GM04504 (cell line): ENCODE measurements at places on chromosomes 7 and 10.
A peak's percentile ranks its signal among the peaks of the same experiment; 100 is the strongest.

DNA sequence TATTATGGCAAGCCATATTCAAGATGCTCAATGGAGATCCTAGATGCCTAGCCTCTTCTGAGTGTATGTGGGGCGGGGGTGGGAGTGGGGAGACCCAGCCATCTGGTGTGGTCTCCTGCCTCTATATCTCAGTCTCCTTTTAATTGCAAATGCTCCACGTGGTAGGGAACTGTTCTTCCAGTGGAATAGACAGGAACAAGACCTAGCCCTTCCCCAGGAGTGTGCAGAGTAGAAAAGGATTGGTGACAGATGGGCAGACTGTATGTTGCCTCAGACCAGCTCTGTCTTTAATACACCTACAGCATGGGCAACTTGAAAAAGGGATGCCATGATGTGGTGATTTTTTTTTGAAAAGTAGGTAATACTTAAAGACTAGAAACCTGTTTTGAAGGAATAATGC is 12.6 kb downstream of the CYP3A5 start:
- DNase-seq = no peak

DNA sequence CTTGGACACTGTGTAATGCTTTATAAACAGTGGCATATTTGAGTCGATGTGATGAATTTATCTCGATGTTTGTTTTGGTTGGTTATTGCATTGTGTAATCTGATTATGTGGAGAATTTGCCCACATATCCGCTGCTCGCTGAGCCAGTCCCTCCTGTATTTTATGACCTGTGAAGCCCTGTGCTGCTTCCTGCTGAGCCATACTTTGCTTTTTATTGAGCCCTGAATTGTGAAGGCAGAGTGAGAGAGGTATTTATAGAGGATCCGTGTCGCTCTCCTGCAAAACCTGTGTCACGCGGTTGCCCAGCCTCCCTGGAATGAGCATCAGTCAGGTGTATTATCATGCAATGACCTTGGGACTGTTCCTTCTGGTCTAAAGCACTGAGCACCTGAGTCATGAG is 253.7 kb downstream of the ARHGAP21 start:
- DNase-seq = no peak

- DNase-seq = peak; percentile 20
Measured at GRCh38 chr7:78924581-78924980, 528.9 kb downstream of the MAGI2 start.

- no peak for DNase-seq
Measured at GRCh38 chr10:114042895-114043531, 653 bp upstream of the ADRB1 start.

DNA sequence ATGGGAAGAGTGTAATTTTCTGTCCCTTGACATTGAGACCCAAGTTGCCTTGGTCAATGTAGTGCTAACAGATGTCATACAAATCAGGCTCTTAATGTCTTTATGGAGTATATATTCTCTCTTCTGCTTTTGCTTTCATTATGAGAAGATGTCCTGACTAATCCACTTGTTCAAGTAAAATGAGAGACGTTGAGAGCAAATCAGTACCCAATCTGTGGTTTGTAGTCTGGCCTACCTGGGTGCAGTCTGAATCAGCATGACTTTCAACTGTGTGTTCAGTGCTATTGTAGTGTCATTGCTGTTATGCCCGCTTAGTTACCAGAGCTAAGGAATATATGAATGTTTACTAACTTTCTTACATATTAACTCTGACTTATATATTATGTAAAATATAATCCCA is 612.4 kb downstream of the ANKRD7 start:
- no peak for DNase-seq

GRCh38 chr10:69710008-69710888 is 80.2 kb downstream of the FAM241B start:
- DNase-seq = no peak

DNA sequence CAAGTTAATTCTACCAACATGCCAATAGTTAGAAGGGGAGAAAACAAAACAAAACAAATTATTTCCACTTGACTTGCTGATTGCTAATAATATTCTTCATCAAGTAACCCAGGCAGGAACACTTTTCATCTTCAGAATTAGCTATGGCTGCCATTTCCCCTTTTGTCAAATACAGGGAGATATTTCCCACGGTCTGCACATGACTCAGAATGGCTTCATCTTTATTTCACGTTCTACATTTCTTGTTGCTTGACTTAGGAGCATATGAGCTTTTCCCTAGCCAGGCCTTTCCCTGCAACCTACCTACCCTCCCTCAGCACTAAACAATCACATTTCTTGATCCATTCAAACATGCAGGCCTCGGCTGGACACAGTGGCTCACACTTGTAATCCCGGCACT is 6.5 kb downstream of the CPVL start:
- no peak for DNase-seq

DNA sequence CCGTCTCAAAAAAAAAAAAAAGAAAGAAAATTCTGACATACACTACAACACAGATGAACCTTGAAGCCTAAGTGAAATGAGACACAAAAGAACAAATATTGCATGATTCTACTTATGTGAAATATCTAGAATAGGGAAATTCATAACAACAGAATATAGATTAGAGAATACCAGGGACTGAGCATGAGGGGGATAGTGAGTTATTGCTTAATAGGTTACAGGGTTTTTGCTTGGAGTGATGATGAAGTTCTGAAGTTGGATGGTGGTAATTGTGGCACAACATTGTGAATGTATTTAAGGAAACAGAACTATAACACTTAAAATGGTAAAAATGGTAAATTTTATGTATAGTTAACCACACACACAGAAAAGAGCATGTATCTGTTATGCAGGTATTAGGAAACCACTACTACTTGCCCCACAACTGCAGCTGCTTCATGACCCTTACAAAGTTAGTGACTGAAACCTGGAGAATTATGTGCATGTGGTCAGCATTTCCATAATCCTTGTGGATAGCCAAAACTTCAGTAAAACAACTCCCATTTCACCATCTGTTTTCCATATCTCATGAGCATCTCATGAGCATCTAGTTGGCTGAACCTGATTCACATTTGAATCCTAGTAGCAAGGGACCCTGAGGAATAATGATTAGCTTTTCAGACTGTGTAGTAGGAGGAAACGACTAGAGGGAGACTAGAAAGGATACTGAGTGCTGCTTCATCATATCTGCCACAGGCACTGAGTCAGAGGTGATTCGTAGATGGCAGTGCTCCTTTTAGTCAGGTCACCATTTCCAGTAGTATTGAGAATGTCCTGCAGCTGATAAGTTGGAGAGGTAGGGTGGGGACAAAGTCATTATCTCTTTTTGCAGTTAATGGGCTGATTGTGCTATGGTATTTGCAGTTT is 26.3 kb downstream of the SAMD8 start:
- peak; percentile 61 for DNase-seq

DNA sequence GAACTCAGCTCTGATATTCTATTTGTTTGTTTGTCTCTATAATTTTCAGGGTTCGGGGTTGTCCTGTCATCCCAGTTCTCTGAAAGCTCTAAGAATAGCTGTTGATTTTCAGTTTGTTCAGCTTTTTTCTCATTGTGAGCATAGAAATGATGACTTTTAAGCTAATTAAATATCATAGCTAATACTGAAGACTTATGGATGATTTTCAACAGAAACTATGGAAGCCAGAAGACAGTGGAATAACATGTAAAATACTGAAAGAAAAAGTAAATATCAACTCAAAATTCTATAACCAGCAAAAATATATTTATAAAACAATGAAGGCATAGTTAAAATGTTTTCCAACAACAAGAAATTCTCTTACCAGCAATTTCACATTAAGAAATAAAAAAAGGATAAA is 96.4 kb upstream of the ETV1 start:
- DNase-seq = no peak

- no peak for DNase-seq
Measured at GRCh38 chr10:95312257-95312656, 21.5 kb upstream of the PDLIM1 start.

DNA sequence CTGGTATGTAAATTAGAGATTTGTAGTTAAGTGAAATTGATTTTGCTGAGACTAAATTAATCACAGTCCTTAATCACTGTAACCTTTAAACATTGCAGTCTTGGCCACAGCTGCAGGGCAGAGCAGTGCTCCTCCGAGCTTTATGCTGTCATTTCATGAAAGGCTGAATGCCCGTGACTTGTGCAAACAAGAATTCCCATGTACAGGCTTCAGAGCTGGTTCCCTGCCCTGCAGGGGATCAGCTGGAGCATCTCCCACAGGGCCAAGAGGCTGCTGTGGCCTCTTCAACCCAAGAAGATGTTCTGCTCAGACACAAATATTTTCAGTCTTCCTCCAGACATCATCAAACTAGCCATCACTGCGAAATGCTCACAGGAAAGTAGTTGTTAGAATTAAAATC is 419.1 kb downstream of the AUTS2 start:
- no peak for DNase-seq

GRCh38 chr10:45000752-45001380 is at the start of gene ZNF22:
Gene ZNF22, plus strand, starts transcription at chr10:45000923. Its CDS starts 2,446 bp downstream, at chr10:45003369.
- DNase-seq = peak; percentile 28

DNA sequence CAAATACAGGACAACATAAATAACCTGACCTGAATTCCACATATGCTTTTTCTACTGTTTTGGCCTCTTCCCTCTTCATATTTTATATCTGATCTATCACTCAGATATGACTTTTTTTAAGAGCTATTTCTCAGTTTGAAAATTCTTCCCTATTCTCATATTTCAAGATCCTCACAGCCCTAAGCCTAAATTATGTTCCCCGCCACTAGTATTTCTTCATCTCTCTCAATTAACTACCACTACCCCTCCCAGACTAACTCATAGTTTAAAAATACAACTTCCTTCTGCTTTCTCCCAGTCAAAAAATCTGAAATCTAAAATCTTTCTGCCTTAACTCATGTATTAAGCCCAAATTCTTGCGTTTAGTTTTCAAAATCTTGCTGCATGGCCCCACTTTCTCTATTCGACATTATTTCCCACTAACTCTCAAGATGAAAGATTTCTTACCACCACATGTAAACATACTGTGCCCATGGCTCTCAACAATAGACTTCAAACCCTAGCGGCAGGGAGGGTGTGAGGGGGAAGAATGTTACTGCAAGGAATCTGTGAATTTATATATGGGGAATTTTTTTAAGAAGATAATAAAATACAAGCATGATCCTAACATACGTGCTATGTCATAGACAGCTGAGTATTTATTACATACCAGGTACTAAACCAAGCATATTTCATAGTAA is 64.6 kb downstream of the TFEC start:
- no peak for DNase-seq

- no peak for DNase-seq
Measured at GRCh38 chr7:78039790-78040776, 241.5 kb downstream of the PHTF2 start.

- DNase-seq = peak; percentile 10
Measured at GRCh38 chr7:46814516-46815250, 767.2 kb downstream of the TNS3 start.

DNA sequence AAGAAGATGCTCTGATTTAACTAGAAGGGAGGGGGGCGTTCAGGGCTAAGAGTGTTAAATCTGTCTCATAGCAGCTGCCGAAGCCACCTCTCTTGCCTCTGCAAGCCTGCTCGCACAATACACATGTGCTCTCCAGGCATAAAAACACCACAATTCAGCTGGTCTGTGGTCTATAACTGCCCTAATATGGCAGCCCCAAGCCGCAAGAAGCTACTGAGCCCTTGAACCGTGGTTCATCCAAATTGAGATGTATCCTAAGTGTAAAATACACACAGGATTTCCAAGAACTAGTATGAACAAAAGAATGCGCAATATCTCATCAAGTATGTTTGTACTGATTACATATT is 70.8 kb upstream of the FGFR2 start:
- no peak for DNase-seq

DNA sequence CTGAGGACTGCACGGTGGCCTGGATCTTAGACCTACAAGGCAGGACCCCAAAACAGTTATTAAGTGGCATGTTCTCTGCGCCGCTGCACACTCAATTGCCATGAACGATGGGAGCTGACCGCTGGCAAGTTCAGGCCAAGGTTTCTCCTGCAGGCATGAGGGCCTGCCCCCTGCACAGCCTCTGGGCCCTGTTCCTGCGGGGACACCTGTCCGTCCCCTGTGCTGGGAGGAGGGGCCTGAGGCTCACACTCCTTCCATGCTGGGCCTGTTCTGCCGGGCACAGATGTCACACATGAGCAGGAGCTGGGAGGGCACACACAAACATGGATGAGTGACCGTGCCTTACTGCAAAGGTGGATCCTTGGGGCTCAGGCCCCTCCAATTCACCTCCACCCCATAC is 90.0 kb downstream of the PTPRN2 start:
- no peak for DNase-seq

- no peak for DNase-seq
Measured at GRCh38 chr7:1452205-1452604, 7.1 kb downstream of the MICALL2 start.

DNA sequence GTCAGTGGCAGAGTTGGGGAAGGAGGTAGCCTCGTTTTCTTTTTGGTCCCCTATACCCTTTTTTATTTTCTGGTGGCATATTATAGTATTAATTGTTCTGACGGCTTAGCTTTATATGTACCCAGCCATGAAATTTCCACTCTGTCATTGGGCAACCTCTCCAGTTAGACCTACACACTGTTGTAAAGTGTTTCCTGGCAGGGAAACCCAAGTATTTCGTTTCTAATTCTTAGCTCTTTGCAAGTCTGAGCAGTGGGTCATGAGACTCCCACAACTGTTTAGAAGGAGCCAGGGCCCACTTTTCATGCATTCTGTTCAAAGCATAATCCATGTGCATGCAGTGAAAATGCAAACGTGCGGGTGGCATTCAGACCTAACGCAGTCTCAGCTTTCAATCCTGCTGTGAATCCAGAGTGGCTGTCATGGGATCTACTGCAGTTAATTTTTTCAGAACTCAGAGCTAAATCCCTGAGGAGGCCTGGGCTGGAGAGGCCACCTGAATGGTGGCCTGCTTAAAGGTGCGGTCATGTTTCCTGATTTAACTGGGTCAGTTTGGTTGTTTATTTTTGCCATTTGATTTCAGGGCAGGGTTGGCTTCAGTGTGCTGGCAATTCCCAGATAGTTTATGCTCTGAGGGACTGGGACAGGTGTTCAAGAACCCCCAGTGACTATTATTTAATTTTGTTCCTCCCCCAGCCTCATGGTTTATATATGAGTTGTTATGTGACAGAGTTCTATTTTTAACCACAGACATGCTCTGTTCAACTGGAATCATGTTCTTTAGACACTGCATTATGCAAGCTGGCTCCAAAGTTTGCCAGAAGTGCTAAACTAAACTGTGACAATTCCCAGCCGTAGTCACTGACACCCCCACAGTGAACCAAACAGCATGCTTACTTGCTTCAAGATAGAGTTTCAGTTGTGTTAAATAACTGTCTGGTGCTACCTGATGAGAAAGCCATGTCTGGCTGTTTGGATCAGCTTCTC is 27.4 kb upstream of the SYPL1 start:
- peak; percentile 17 for DNase-seq
